ENCODE measurements at places on chromosomes 13 and 19.

DNA sequence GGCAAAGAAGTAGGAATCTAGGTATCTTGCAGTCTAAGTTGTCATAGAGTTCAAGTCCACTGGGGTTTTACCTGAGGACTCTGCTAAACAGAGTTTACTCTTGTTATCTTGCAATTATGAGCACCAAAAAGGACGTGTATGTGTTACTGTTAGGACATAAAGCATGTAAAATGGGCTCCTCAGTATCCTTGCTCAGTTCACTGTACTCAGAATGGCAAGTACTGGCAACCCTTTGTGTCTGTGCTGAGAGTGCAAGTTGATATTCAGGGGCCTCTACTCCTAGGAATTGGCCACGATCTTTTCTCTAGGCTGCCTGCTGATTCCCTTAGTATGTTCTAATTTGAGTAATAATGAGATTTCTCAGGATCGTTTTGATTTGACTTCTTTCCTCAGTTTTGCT lies 13.3 kb downstream of the TDRD3 start:
- DNase-seq, result no peak

DNA sequence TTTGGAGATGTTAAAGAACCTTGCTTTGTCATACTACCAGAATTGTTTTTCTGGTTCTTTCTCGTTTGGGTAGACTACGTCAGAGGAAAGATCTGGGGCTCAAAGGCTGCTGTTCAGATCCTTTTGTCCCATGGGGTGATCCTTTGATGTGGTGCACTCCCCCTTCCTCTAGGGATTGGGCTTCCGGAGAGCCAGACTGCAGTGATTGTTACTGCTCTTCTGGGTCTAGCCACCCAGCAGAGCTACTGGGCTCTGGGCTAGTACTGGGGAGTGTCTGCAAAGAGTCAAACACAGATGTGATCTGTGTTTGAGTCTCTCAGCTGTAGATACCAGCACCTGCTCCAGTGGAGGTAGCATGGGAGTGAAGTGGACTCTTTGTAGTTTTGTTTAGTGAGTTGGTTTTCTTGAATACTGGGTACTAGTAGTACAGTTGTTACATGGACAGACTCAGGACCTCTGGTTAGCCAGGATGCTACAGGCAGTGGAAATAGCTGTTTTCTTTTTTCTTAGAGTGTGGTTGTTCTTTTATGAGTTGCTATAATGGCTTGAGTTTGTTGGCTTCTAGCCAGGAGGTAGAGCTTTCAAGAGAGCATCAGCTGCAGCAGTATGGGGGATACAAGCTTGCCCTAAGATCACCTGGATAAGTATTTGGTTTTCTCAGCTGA lies 34.4 kb downstream of the DNAJC15 start:
- DNase-seq, result peak; percentile 70

- DNase-seq, result no peak
These were observed 7.9 kb downstream of the SLC25A23 start for GRCh38 chr19:6451583-6452222.

- no peak for DNase-seq
These were observed 16.1 kb upstream of the RASA3 start for GRCh38 chr13:114148521-114148855.

GRCh38 chr19:45515081-45515624 lies 7.9 kb downstream of the VASP start:
- no peak for DNase-seq

GRCh38 chr19:16801600-16802013 lies 27.6 kb upstream of the SIN3B start:
- DNase-seq, result no peak

Data from HT-29 (cell line).